ENCODE measurements at places on chromosomes 7 and 10.
A peak's percentile ranks its signal among the peaks of the same experiment; 100 is the strongest.

- no peak for DNase-seq
These were observed 98.4 kb downstream of the ABLIM1 start for GRCh38 chr10:114559636-114560035.

DNA sequence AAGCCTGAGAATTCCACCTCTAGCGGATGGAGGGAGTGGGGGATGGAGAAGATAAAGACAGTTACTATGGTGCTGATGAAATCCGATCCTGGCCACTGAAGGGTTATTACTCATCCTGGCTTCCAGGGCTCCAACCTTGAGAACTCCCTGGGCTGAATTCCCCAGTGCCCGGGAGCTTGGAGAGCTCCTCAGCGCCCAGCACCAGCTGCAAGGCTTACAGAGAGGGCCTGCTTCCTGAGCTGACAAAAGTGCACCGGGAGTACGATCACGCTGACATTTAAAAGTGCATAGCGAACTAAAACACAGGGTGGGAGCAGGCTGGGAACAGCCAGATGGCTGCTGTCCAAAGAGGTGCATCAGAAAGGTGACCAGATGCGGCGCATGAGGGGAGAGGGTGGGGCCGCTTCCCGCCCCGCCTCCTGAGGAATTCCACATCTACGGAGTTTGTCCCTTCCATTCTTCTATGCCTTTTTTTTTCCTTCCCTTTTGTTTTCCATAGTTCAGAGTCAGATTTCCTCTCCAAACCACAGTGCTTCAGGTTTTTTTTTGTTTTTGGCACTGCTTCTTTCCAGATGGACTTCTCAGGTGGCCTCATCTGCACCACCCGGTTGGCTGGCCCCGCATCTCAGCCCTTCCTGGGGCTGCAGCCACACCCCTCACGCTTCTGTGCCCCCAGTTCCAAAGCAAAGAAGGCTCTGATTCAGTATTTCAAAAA lies 62.4 kb upstream of the MKRN1 start:
- DNase-seq: peak; percentile 72

- DNase-seq: no peak
These were observed 17.5 kb downstream of the INPP5A start for GRCh38 chr10:132554991-132555647.

DNA sequence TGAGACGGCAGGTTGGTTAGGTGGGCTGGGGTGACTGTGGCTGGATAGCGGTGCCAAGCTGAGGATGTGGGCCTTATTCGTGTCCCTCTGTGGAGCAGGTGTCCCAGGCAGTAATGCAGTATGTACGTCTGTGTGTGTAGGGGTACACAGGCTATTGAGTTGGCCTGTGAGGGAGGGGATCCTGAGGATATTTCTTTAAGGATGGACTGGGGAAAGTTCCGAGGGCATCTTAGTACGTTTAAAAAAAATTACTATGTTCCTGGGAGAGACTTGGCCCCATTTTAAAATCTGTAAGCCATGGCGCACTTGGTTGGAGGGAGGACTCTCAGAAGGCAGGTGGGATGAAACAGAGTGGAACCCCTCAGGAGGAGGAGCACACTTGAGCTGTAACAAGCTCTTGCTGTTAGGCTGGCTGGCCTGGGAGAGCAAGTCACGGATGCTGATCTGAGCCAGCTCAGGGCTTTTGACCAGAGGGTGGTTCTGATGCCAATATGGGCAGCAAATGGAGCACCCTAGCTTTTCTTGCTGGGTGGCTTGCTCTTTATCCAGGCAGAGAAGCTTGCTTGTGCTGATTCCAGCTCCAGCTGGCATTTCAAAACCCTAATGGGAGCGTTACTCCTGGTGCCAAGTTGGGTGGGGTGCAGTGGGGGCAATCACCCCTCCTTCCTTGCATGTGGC lies 765 bp downstream of the WBP1L start:
- no peak for DNase-seq

DNA sequence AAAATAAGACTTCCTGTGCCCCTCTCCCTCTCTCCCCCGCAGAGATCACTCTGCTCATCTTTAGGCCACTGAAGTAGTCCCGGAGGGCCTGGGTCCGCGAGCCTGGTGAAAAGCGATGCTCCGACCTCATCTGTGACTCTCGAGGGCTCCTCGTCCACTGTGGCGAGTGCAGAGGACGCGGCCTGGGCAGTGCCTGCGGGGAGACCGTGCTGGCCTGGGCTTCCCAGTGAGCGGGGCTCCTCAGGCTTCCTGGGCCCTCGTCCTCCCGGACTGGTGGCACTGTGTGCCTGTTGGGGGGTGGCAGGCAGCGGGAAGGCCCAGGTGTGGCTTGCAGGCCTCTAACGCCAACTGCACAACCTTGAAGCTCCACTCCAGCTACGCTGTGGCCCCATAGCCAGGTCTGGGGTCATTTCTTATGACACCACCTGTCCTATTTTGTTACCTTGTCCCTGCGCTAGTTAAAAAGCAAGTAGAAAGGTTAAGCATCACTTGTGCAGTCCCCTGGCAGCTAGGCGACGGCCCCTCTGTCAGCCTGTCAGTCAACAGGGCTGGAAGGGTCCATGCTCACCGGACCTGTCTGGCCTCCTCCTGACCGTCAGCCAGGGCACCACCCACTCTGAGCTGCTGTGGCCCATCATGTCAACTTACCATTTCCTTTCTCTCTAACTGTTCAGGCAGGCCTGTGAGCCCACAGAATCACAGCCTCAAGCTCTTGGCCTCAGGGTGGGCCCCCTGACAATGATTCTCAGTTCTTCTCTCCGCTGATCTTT lies 20.5 kb downstream of the MNX1 start:
- DNase-seq: no peak

GRCh38 chr10:124236816-124237215 lies 143.4 kb upstream of the CHST15 start:
- no peak for DNase-seq

DNA sequence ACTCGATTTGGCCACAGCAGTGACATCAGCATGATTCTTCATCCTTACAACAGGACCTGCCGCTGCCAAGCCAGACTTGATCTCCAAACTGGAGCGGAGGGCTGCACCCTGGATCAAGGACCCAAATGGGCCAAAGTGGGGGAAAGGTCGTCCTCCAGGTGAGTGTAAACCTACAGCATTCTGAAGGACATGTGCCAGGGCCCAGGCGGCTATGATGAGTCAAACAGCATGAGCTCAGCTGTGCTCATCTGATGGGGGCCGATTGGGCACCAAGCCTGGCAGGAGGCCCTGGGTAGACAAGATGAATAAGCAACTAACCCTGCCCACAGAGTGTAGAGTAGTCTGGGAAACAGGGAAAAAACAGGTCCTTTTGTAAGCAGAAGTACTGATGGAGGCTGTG lies 14.4 kb upstream of the ATP6V0E2 start:
- no peak for DNase-seq

DNA sequence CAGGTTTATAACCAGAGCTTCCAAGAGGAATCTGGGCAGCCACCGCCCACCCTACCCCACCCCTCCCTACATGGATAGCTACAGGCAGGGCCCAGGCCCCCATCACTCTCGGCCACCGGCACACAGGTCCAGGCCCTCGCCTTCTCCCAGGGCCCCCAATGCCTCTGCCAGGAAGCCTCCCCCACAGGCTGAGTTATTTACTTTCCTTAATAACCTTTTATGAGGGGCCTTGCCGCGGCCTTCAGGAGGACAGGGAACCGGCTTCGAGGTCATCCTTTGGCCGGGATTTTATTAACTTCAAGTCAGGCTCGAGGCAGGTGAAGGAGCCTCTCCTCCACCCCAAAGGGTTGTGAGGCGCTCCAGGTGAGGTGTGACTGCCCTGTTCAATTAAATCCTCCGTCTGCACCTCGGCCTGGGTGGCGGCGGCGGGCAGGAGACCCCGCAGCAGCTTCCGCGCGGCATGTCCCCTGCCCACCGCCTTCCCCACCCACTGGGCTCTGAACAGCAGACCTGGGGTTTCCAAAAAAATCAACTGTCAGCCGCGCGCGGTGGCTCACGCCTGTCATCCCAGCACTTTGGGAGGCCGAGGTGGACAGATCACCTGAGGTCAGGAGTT lies 106.5 kb downstream of the MICALL2 start:
- DNase-seq: no peak

- DNase-seq: no peak
These were observed 56.4 kb upstream of the ECHDC3 start for GRCh38 chr10:11685787-11686218.

- DNase-seq: no peak
These were observed 271.4 kb downstream of the POM121L12 start for GRCh38 chr7:53306846-53307245.

DNA sequence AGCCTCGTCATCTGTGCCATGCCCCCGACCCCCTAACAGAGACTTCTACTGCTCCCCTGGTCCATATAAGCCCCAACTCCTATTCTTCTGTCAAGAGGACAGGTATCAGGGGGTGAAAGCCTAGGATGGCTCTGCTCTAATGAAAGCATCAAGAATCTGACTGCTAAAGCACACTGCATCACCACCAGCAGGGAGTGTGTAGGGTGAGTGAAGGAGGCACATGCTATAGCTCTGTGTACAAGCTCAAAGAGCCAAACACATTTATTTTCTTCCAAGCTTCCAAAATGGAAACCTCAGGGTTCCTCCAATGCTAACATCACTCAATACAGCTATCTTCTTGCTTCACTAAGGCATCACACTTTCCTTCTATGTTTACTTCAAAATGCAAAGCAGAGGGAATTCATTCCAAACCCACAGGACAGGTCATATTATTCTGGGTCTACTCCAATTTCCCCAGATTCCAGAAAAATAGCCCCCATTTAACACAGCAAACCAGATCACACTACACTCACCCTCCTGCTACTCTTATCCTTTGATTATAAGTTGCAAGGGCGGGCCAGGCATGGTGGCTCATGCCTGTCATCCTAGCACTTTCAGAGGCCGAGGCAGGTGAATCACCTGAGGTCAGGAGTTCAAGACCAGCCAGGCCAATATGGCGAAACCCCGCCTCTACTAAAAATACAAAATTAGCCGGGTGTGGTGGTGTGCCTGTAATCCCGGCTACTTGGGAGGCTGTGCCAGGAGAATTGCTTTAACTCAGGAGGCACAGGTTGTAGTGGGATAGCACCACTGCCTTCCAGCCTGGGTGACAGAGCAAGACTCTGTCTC lies 36.6 kb downstream of the RHEB start:
- no peak for DNase-seq

DNA sequence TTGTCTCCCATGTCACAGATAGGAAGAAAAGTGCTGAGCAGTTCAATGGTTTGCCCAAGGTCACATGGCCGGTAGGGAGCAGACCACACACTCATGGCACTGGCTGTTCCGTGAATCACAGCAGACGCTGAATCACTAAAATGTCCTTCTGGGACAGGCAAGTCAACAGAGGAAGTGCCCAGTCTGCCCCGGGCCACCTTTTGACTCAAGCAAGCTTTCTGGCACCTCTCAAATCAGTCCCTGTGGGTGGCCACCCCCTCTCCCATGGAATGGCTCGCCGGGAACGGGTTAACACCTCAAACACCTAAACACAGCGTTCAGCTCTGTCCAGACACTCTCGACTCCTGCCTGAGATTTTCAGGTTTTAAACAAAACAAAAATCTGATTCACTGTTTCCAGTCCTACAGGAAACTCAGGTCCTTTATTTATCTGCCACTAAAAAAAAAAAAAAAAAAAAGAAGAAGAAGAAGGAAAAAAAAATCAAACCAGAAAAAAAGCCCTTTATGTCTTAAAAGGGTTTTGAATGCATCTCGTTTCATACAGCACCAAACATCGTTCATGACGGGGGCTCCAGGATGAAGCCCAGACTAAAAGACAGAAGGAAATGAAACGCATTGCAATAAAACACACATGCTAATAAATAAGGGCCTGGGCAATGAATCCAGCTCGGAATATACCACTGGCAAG lies 15.5 kb downstream of the CARD11 start:
- DNase-seq: no peak

- DNase-seq: peak; percentile 56
These were observed 837 bp upstream of the IGFBP3 start for GRCh38 chr7:45921699-45922519.

DNA sequence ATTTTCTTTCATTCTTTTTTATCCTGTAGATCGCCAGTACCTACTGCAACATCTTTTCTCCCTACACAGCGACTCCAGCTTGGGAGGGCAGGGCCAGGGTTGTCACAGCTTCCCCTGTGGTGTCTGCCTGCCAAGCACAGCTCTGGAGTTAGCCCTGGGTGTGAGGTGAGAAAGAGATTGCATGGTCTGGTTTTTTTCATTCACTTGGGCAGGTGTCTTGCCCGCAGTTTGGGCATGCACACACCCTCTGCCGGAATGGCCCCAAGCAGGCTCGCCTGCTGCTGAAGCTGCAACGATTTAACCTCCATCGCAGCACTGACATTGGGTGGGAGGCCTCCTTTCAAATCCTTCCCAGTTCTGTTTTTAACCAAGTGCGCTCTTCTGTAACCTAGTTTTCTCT lies 132.8 kb downstream of the WNT2 start:
- DNase-seq: no peak

DNA sequence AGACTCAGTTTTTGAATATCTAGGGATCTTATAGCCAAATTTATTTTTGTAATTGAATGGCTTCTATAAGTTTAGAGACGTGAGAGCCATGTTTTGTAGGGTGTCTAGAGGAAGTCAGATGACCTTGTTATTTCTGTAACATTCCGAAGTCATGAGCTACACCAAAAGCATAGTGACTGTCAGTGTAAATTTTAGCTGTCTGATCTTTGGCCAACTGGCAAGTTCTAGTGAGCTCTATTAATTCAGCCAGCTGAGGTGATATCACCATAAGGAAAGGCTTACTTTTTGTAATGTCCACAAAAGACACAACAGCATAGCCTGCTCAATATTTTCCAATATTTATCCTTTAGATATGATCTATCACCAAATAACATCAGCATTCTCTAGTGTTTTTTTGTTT lies 9.9 kb upstream of the NT5C3A start:
- no peak for DNase-seq

DNA sequence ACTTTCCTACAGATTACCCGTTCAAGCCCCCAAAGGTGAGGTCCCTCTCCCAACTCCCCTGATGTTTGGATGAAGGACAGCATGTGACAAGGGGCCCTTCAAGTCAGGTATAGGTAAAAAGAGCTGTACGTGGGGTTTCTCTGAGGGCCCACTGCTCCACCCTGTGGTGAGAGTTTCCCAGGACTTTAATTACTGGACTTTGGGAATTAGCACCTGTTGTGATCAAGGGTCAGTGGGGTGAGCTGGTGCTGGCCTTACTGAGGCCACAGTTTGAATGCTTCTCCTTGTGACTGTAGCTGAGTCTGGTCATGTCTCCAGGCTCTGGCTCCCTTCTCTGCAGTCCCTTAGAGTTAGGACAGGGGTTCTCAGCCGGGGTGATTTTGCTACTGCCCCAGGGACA lies 16.8 kb downstream of the UBE2D4 start:
- DNase-seq: no peak

- DNase-seq: no peak
These were observed 46.0 kb upstream of the CDK13 start for GRCh38 chr7:39904077-39904486.

- DNase-seq: no peak
These were observed 83.9 kb downstream of the RAMP3 start for GRCh38 chr7:45241339-45242109.

GRCh38 chr7:72035266-72035665 lies 376.9 kb downstream of the CALN1 start:
- DNase-seq: no peak

All from mesothelial cell of epicardium (in vitro differentiated cells).